Large intestine (tissue), 12 donors: ENCODE measurements at places on chromosomes 3 and 15. TPM values are rescaled to one million over a fixed set of nuclear protein-coding genes. Genes with fewer than 3 reads are reported as not detected.
A peak's percentile ranks its signal among the peaks of the same experiment; 100 is the strongest.

DNA sequence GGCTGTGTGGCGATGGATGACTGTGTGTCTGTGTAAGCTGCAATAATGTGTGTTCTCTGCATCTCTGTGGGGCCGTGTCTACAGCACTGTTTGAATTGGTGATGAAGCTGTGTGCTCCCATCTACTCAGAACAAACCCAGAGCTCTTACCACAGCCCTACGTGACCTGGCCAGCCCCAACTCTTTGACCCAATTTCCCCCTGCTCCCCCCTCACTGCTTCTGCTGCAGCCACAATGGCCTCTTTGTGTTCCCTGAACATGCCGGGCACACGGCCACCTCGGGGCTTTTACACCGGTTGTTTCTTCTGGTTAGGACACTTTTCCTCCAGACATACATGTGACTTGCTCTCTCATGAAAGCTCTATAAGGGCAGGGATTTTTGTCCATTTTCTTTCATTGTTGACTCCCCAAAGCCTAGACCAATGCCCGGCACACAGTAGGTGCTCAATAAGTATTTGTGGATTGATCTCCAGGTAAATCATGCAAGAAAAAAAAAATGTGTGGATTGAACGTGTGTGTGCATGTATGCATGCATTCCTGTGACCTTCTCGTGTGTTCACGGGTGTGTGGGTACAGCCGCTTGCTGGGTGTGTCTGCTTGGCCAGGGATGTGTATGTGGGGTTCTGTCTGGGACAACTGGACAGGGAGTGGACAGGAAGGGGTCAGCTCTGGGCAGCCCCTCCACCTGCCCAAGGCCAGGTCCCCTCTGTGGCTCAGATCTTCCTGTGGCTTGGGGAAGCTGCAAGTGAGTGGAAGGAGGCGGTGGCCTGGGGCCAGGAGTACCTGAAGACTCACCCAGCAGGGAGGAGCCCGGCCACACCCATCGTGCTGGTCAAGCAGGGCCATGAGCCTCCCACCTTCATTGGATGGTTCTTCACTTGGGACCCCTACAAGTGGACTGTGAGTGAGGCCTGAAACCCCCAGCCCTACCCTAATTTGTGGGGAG is 14.8 kb downstream of the VILL start:
- H3K36me3 ChIP-seq, result peaks cover 81% of the 10 kb centered on the region
- no peak overlapping the region for H3K27ac ChIP-seq
- no peaks in the 10 kb centered on the region for H3K27me3 ChIP-seq

DNA sequence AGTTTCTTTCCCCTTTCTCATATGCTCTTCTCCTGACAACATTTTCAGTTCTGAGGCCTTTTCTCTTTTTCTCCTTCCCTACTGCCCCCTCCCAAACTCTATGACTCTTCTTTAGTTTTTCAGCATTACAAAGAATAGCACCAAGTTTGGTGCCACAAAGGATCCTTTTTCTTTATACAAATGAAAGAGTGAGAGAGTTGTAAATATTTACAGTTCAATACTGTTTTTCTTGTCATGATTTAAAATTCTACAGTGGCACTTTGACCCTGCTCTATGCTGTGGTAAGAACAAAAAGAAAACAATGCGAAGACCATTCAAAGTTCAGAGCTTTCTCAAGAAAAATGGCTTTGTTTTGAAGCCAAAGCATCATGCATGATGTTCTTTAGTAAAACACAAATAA is 667.9 kb upstream of the SGO1 start:
- DNase-seq, result no peak
- H3K4me3 ChIP-seq, result no peak overlapping the region
- no peak overlapping the region for H3K27ac ChIP-seq

DNA sequence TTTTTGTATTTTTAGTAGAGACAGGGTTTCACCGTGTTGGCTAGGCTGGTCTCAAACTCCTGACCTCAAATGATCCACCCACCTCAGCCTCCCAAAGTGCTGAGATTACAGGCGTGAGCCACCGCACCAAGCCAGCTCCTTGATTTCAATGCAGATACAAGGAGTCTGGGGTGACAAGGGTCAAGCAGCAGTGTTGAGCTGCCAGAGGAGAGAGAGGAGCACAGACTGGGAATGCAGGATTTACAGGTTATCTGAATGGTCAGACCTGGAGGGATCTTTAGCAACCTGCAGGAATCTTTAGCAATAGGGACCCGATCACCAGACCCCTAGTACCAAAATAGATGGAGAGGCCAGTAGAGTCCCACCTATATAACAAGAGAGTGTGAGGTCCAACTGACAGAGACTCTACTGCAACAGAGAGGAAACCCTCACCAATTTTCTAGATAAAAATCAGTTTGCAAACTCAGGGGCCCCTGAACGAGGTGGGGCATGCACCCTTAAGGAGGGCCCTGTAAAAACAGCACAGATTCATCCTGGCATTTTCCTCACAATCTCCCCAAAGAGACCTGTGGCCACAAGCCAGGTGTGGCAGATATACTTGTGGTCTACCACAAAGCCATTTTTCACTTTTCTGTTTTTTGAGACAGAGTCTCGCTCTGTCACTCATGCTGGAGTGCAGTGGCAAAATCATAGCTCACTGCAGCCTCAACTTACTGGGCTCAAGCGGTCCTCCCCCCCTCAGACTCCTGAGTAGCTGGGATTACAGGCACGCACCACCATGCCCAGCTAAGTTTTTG is 10.7 kb upstream of the SHISA5 start:
- no peak for DNase-seq
- no peak overlapping the region for H3K27ac ChIP-seq
- H3K4me1 ChIP-seq, result no peaks in the 10 kb centered on the region
- H3K4me3 ChIP-seq, result no peak overlapping the region

The MCF2L2 gene
- polyA plus RNA-seq, result 2.4 TPM

DNA sequence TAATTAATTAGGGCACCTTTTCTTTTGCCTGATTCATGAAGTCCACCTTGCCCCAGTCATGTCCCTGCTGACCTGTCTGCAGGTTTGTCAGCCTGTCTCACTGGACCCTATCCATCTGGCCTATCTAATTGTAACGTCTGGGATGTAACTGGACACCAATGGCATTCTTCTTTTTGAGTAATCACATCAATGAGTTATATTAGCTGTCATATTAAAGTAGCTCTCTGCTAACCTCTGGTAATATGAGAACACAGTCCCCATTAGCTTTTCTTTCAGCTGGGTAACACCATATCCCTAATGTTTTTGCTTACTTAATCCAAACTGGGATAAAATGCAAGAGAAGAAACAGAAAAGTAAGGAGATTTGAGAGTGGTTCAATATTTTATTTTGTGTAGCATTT is 166.2 kb upstream of the VEPH1 start:
- no peaks in the 10 kb centered on the region for H3K27me3 ChIP-seq
- H3K36me3 ChIP-seq, result no peaks in the 10 kb centered on the region
- no peak overlapping the region for H3K27ac ChIP-seq
- no peak for DNase-seq
- H3K4me3 ChIP-seq, result no peak overlapping the region

The CTXN2 gene
- 0.10 TPM for polyA plus RNA-seq

DNA sequence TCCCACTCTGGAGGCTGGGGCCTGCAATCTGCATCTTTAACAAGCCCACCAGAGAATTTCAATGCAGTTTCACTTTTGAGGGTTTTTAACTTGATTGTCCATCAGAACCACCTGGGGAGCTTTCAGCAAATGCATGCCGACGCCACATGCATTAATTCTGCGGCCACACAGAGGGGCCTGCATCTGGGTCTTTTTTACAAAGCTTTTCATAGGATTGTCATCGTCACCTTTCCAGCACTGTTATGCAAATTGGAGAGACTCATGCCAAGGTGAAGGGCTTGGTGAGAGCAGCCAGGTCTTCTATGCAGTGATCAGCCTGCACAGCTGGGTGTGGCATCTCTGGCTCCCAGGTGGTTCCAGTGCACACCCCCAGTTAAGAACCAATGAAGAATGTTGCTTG is 143.0 kb upstream of the CTDSPL start:
- no peaks in the 10 kb centered on the region for H3K36me3 ChIP-seq
- no peak overlapping the region for H3K27ac ChIP-seq
- no peaks in the 10 kb centered on the region for H3K4me1 ChIP-seq
- H3K27me3 ChIP-seq, result no peaks in the 10 kb centered on the region
- H3K4me3 ChIP-seq, result no peak overlapping the region

- no peak overlapping the region for H3K27ac ChIP-seq
- H3K4me3 ChIP-seq, result no peak overlapping the region
- H3K36me3 ChIP-seq, result no peaks in the 10 kb centered on the region
- DNase-seq, result no peak
Measured at GRCh38 chr3:134860141-134860540, 65.1 kb downstream of the EPHB1 start.

DNA sequence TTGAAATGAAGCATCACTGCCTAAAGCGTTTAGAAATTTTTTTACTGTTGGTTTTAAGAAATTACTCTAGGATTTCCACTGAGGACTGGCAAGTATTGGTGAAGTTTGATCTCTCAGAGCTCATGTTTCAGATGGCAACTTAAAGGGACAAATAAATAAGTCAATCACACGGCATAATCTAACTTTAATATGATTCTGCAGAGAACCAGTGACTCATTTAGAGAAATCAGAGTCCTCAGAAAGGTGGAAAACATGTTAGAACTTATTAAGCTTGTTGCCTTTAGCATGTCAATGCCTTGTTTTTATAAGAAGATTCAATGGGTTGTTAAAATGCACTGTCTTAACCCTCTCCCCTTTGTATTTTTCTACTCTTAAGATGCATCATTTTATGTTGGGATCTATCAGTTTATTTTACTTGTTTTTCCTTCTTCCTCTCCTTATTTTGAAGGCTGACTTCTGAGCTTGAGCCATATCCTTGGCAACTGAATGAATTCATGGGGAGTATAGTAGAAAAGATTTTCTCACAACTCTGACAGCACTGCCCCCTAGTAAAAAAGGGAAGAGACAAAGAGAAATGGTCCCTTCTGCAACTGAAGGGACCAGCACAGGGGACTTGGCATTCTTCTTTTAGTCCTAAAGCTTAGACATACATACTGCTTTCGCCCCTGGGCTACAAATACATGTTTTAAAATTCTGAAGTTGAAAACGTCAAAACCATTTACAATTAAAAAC is 431.2 kb downstream of the LPP start:
- no peak overlapping the region for H3K27ac ChIP-seq
- H3K27me3 ChIP-seq, result no peaks in the 10 kb centered on the region
- no peak overlapping the region for H3K4me3 ChIP-seq
- H3K36me3 ChIP-seq, result no peaks in the 10 kb centered on the region
- no peaks in the 10 kb centered on the region for H3K4me1 ChIP-seq
- no peak for DNase-seq

DNA sequence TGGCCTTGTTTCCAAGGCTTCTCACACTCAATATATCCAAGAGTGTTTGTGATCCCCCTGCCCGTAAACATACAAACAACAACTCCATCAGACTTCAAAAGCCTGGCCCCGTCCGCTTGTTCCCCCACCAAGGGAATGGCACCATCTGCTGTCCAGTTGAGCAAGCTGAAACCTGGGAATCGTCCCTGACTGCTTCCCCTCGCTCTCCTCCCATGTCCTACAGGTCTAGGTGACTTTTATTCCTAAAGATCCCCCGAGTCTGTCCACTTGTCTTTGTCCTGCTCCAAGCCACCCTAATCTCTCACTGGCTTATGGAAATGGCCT is 27.9 kb upstream of the FAM174B start:
- no peak overlapping the region for H3K27ac ChIP-seq
- H3K4me1 ChIP-seq, result no peaks in the 10 kb centered on the region
- no peak overlapping the region for H3K4me3 ChIP-seq
- DNase-seq, result peak; percentile 32
- H3K36me3 ChIP-seq, result no peaks in the 10 kb centered on the region
- no peaks in the 10 kb centered on the region for H3K27me3 ChIP-seq
